ENCODE measurements at places on chromosomes 2 and 18.

GRCh38 chr2:694906-695510 is 17.8 kb upstream of the TMEM18 start:
- DNase-seq: no peak

- no peak for DNase-seq
Measured at GRCh38 chr2:105279126-105279525, 37.6 kb downstream of the GPR45 start.

GRCh38 chr18:13051159-13051558 is 60.0 kb downstream of the CEP192 start:
- DNase-seq: no peak

DNA sequence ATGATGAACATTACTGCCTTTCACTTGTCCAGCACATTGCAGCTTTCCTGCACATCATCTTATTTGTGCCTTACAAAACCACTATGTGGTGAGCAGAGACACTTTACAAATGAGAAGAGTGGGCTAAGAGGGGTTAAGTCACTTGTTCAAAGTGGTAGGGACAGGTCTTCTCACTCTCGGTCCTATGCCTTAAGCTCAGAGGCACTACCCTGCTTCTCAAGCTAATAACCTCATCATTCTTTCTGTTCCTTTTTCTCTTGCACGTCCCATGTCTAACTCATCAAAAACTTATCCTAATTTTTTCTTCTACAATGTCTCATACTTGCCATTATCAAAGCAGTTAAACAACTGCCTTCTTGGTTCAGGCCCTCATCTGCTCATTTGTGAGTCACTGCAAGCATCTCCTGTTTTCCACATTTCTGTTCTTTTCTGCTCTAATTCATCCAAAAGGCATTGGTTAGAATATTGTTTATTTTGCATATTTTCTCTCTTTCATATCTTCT is 21.9 kb upstream of the NCOA1 start:
- no peak for DNase-seq

DNA sequence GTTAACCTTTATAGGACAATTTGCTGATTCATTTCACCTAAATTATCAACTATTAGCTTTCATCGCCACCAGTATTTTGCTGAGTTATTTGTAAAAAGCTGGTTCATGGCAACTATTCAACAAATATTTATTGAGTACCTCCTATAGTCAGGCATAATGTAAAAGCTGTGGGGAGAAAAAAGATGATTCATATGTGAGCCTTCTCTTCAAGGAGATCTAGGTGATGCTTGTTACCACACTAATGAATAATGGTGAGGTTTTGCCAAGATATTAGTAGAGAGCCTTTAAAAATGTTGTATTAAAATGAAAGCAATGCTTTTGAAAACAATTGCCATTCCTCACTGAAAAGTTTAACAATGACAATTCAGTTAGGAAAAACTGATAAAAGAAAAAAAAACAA is 187.8 kb downstream of the ANKRD44 start:
- DNase-seq: peak; percentile 26

- no peak for DNase-seq
Measured at GRCh38 chr2:130823171-130823885, 13.4 kb upstream of the ARHGEF4 start.

DNA sequence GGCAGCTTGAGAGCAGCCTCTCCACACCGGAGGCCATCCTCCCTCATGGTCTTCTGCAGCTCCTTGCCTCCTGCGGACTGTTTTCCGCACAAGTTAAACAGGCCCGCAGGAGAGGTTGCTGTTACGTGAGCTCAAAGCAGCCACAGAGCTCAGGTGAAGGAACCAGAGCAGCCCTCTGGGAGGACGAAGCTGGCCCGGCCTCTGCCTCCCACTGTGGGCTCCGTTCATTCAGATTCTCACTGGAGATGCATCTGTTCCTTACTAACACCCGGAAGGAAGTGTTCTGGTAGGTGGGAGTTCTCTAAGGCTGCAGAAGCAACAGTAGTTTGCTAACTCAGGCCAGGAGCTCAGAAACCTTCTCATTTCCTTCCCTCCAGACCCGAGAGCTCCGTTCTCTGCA is 10.9 kb downstream of the DIPK1C start:
- DNase-seq: no peak

DNA sequence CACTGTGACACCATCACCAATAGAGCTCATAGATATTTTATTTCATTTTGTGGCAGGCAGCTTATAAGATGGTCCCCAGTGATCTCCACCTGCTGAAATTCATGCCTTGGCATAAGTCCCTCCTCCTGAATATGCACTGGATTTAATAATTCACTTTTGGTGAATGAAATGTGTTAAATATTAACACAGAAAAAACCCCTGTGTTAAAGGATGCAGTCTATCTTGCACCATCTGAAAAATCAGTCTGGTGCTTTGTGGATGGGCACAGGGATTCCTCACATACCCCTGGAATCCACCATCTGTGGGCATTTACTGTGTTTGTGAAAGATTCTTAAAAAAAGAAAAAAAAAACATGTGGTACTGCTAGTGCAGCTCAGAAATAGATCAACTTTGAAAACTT is 26.1 kb upstream of the WIPF1 start:
- DNase-seq: no peak

DNA sequence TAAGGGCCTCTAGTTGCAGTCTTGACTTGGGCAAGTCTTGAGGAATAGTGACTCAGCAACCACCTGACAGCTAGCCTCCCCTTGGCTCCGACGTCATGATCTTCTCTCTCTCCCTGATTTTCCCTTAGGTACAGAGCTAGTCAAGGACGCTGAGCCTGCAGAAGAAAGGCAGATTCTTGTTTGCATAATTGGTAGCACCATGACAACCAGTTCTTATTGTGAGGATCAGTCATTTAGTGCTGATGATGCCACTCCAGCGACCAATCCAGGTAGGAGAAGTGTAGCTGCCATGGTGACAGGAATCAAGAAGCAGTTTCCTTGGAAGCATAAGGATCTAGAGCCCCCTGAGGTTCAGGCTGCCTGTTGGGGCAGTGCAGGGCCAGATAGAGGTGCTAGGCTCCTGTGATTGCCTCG is 2.8 kb upstream of the RESP18 start:
- no peak for DNase-seq

DNA sequence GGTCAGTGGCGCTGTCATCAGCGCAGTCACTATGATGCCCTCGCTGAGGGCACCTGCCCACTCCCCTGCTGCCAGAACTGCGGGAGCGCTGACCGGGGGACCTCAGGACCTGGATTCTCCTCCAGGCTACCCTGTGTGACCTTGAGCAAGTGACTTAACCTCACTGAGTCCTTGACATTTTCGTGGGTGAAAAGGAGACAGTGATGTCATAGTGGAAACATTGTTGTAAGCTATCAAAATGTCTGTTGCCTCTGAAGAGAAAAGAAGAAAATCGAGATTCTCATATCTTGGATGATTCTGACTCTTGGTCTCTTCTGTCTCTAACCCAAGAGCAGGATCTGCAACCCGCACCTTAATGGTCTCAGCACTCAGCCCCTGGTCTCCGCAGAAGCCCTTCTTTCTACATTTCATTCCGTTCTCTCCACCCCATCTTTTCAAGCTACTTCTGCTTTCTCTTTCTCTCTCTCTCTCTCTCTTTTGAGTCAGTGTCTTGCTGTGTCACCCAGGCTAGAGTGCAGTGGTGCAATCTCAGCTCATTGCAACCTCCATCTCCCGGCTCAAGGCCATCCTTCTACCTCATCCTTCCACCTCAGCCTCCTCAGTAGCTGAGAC is 978 bp upstream of the TUBA4A start:
- DNase-seq: no peak

GRCh38 chr2:20453087-20453486 is 6.2 kb downstream of the RHOB start:
- DNase-seq: no peak

GRCh38 chr2:45895241-45895861 is 243.9 kb downstream of the PRKCE start:
- peak; percentile 81 for DNase-seq

DNA sequence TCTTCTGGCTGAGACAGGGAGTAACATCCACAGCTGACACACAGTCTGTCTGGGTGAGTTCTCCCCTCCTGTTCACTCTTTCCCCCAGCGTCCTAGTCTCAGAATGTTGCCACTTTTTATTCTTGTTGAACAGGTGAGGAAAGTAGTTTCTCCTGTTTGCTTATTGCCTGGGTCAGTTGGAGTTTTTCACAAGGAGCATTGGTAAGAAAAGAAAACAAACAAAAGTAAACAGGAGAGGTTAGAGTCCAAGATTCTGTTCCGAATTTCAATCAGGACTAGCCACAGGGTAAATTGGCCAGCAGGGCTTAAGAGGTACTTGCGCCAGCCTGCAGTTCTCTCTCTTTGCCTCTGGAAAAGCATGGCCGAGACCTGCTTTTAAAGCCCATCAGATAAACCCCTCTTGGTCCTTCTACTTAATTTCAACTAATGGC is 255.0 kb upstream of the EPAS1 start:
- no peak for DNase-seq

DNA sequence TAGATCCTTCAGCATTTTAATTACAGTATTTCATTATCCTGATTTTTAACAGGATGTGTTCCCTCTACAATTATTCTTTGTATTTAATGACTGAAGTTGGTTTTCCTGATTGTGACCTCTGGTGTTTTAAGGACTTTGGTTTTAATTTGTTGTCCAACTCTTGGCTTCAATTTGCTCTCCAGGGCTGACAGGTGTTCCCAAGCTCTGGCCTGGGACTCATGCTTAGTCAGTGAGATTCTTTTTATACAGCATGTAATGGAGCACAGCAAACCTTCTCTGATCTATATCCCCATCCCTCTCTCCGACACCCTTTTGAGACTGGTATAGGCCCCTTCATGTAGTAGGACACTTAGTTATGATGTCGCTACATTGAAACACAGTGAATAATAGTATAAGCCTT is 896.3 kb downstream of the TSN start:
- DNase-seq: no peak

DNA sequence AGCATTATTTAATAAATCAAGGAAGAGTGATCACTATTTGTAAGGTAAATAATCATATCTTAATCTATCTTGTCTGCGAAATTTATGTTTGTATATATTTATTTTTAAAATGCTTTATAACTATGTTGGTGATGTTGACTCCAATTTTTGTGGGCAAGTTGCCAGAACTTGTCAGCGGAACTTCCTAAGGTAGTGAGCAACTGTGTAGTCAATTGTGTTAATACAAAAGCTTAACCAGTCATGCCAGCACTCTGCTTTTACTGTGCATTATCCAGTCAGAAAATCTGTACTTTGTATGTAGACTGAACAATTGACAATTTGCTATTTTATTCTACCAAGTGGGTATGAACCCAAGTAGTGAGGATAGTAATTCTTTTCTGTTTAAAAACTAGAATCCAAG is 61.9 kb upstream of the RND3 start:
- no peak for DNase-seq

GRCh38 chr2:189933911-189934399 is 128.6 kb downstream of the MSTN start:
- peak; percentile 94 for DNase-seq

DNA sequence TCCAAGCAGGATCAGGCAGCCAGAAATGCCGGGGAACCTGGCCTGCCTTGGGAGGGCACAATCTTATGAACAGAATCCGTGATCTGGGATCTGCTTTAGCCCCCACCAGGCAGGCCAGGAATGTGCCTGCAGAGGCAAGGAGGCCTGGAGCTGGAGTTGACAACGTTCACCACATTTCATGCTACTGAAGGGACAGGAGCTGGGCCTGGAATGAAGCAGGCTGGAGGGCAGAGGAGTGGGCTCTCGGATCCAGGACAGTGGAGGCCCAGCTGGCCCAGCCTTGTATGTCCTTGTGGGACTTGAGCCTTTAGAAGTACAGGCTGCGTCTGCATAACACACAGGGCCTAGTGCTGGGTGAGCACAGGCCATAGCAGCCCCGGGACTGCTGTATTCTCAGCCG is 91.8 kb downstream of the KLHL29 start:
- no peak for DNase-seq
